ENCODE measurements at places on chromosomes 6 and 20.
A peak's percentile ranks its signal among the peaks of the same experiment; 100 is the strongest.

DNA sequence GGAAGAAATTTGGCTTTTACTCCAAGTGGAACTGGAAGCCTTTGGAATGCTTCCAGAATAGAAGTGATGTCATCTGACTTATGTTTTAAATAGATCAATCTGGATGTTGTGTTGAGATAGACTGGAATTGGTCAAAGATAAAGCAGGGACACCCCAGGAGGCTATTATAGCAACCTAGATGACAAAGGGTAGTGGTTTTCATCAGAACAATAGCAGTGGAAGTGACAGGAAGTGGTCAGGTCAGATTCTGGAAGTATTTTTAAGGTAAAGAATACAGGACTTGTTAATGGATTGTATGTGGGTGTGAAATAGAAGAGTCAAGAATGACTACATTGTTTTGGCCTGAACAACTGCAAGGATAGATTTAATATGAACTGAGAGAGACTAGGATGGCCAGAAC, 191.4 kb downstream of the ADGRB3 start:
- DNase-seq, result no peak

- peak; percentile 19 for DNase-seq
Observed at GRCh38 chr6:125872259-125872921, 81.6 kb downstream of the NCOA7 start.

DNA sequence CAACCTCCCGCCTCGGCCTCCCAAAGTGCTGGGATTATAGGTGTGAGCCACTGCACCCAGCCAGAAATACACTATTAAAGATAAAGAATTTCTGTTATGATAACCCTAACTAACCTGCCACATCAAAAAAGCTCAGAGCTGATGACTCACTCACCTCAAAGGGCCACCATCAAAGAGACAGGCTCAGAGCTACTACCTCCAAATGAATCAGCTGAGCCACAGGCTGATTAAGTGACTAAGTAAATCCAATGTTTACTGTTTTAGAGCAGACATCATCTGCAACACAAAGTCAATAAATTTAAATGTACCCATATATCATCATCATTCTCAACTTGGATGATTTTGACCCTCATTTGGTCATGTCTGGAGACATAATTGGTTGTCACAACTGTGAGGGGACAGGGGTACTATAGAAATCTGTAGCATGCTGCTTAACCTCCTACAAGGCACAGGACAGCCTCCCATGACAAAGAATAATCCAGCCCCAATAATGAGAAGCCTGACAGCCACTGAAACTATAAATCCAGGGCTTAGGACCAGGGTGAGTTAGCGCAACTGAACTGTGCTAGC, 106.5 kb downstream of the ATP9A start:
- peak; percentile 53 for DNase-seq

- no peak for DNase-seq
Observed at GRCh38 chr20:62724692-62725595, 16.3 kb downstream of the NTSR1 start.

GRCh38 chr6:99119109-99120031, 171.6 kb upstream of the FBXL4 start:
- DNase-seq, result peak; percentile 43

DNA sequence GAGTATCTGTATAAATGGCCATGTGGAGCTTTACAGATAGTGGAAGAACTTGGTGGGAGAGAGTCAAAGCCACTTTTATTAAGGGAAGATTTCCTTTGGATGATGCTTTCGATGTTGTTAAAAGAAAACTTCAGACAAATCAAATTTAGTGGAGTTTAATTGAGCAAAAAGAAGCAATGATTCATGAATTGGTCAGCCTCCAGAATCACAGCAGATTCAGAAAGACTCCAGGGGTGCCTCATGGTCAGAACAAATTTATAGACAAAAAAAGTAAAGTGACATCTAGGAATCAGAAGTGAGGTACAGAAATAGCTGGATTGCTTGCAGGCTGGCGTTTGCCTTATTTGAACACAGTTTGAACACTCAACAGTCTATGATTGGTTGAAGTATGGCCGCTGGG, 5.3 kb upstream of the CGA start:
- no peak for DNase-seq
